Right ventricle myocardium superior (tissue), 1 donor: ENCODE measurements at places on chromosomes 5 and 9.
A peak's percentile ranks its signal among the peaks of the same experiment; 100 is the strongest.

GRCh38 chr9:4592295-4592694 lies 69.8 kb upstream of the PLPP6 start:
- DNase-seq, result no peak

GRCh38 chr9:35716230-35716629 lies 15.8 kb downstream of the TLN1 start:
- no peak for DNase-seq

DNA sequence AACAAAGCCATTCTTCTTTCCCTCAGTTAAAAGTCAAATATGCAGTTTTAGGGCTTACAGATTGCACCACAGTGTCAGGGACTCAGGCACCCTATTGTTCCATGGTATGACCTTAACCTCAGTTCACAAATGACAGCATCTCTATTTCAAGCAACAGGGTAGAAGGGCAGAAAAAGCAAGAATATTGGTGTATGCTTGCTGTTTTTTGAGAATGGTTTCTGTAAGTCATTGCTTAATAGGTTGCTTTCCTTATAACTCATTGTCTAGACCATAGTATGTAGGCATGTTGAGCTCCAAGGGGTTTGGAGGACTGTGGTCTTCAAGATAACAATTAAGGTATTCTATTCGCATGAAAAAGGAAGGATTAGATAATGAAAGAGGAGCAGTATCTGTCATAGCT lies 183.5 kb upstream of the EDIL3 start:
- DNase-seq, result no peak

DNA sequence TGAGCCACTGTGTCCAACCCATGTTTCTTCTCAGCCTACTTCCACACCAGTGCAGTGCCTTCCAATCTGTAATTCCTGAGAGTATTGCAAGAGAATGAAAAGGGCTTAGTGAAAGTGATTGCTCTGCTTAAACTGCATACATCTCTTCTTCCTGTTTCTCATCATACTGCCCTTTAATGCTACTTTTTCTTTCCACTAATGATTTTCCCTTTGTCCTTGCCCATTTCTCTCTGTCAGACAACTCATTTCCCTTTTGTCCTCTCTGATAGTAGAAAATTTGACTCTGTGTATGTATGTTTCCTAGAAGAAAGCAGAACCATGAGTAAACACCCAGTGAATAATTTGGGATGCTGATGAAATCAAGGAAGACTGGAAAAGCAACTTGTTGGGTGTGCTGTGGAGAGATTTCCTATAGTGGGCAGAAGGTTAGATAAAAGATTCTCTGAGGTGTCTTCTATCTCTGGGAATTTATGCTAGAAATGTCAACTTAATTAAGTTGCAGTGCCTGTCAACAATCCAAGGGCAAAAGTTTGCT lies 102.2 kb upstream of the CHD1 start:
- DNase-seq, result no peak

DNA sequence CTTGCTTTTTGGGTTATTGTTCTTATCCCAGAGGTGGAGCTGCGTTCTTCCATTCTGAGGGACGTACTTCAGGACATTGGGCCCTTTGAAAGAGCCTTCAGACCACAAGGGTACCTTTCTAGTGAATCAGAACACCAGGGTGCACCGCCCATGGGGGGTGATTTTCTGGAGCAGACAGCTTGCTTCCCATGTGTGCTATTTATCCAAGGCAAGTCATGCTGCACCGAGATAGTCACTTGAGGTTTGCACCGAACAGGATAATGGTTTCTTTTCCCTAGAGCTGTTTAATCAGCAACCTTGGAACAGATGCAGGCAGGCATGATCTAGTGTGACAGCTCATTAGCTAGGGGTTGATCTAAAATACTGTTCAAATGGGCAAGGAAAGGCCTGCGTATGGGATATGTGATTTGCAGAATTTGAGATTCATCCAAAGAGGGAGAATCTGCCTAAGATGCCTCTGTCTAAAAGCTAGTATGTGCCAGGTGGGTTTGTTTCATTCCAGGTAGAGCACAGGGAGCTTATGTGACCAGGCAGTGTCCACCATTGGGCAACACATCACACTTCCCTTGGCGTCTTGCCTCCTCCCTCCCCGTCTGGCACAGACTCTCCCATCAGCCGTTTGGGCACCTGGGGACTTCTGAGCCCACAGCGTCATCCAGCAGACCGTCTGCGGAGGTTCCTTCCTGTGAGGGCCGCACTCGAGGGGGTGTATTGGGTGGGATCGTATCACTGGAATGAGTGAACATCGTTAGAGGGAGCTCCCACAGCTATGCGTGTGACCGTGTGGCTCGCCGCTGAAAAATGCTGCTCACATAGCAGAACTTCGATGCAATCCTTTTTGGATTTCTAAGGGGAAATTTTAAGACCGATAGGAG lies 23.0 kb downstream of the ABL1 start:
- peak; percentile 78 for DNase-seq

- no peak for DNase-seq
These were observed 1.8 kb downstream of the MARCHF6 start for GRCh38 chr5:10355071-10355889.

GRCh38 chr9:95296761-95297160 lies 20.7 kb downstream of the FANCC start:
- DNase-seq, result no peak

DNA sequence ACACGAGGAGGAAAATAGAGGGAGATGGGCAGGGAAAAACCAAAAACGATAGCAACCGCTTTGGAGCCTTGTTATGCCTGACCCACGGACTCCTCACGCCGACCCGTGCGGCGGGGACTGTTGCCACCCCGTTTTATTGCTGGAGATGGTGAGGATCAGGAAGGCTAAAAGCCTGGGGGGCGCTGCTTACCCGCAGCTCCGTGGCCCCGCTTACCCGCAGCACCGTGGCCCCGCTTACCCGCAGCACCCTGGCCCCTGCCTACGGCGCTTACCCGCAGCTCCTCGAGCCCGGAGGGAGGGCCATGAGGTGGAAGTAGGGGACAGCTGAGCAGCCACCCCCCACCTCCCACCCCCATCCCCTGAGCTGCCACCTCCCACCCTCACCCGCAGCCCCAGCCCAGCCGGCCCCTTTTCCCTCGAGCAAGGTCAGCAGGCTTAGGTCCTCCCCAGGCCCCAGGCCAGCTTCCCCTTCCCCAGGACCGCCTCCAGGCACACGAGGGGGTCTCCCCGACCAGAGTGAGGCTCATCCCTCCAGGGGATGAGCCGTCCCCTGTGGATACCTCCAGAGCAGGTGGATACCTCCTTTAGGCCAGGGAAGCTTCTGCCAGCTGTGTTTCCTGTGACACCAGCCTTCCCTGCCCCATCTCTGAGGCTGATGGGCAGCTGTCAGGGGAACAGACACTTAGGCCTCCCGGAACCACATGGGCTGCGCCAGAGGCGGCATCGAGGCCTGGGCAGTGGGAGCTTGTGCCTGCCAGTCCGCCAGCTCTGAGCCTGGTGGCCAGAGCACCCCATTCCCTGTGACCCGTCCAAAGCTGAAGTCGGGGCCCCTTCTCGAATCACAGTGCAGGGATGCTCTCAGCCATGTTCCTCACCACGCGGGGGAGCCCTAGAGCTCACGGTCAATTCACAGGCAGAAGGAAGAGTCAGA lies 92.3 kb downstream of the LMX1B start:
- DNase-seq, result peak; percentile 82

DNA sequence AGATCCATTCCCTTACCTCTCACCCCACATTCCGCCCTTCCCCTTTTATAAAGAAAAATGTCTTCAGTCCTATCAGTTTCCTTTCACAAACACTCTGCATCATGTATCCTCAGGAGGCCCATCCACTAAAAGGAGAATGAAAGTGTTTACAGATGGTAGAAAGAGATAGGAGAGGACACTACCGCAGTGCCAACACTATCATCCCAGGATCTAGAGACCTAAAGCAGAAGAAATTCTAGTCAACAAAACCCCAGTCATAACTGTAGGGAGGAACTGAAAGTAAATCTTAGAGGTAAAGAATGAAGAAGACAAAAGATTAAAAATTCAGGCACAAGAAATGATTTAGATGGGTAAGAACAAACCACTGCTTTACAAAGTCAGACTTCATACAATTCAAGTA lies 114.1 kb downstream of the MLLT3 start:
- DNase-seq, result no peak

DNA sequence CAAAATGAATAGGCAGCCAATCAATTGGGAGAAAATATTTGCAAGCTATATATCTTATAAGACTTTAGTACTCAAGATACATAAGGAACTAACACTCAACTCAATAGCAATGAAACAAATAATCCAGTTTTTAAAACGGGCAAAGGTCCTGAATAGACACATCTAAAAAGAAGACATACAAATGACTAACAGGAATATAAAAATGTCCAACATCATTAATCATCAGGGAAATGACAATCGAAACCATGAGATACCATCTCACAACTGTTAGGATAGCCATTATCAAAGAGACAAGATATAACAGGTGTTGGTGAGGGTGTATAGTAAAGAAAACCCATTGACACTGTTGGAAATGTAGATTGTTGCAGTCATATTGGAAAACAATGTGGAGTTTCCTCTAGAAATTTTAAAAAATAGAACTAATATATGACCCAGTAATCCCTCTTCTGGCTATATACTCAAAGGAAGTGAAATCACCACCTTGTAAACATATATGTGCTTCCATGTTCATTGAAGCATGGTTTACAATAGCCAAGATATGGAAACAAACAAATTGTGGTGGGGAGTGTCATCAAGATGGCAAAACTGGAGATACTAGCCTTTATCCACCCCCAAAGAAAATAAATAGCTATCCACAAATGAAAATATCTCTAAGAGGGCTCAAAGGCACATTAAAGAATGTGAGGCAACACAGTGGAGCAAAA lies 13.9 kb upstream of the BTNL3 start:
- no peak for DNase-seq

DNA sequence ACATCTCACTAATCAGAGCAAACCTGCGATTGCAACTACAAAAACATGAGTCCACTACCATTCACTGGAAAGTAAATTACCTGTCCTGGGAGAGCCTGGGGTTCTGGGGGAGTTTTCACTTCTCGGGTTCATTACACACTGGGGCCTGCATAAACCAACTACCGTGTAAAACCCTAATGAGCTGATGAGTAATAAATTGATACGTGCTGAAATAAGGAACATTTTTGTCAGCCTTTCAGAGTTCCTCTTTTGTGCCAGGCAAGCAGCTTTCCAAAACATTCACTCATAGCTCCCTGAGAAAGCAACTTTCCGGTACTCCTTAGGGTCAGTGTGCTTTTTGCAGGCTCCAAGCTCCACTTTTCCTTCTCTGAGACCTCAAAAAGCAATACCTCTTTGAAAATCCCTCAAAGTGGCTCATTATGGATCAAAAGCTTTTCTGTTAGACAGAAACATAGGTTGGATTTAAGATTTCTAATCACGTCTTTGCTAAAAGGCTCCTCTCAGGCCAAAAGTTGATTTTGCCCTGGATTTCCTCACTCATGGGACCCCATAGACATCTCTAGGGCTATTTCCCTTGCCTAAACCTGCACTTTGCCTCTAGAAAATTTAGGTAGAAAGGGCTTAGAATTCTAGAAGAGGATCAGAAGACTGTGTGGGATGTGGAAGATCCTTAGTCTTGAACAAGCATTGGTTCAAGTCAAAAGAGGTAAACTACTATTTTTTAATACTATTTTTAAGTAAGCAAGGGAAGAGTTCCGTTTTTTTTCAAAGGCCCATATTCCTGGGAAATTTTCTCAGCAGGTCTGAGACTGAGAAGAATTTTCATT lies 74.8 kb downstream of the ST8SIA4 start:
- no peak for DNase-seq

DNA sequence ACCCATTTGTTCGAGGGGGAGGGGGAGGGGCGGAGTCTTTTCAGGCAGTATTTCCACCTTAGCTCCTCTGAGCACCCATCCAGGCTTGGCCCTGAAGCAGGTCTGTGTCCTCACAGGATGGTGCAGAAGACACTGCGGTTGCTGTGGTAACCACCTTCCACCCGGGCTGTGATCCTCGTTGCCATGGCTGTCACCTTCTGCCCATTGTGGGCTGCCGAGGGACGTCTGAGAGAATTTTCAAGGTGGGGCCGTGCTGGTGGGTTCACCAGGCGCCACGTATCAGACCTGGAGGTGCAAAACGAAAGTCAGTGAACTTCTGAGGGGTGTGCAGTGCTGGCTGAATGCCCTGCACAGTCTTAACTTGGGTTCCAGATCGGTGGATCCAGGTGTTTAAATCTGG lies 26.7 kb downstream of the POLR1E start:
- no peak for DNase-seq

GRCh38 chr9:133835262-133835901 lies 97.2 kb upstream of the SARDH start:
- DNase-seq, result peak; percentile 28

DNA sequence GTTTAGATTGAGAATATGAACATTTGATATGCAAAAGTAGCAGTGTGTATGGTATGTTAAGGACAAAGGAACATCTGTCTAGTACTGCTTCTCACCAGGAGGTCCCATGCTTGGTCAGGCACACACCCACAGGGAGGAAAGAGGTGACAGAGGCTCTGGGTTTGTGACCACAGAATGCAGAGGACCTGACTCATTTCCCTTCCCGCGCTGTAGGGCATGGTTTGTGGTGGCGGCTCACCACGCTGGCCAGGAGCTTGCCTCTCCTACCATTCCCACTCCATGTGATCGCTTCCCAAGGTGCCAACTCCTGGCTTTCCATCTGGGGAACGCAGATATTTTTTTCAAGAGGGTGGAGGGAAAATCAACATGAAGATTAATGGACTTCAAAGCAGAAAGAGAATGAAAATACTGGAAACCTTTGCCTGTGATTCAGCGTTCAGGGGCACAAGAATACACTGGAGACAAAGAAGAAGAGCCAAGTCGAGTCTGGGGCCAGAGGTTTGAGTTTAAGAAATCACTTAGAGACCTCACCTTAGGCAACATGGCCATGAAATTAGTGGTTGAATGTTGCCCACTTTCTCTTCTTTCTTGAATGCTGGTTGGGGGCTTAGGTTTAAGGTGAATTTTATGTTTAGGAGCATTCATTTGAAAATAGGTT lies 477.8 kb downstream of the CCDC171 start:
- no peak for DNase-seq

DNA sequence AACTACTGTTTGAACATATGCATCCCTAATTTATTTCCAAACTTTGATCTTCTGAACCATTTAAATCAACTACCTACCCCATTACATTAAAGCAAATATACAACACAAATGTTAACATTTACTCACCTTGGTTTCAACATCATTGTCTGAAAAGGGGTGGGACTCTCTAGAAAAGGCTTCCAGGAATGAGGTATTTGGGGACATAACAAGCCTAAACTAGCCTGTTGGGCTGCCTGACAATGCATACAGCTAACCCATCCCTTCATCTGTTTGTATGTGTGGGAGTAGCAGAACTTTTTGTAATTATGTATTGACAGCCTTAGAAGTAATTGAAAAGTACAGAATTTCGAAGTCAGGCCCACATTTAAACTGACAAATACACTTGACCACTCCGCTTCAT lies 2225.9 kb upstream of the C9orf72 start:
- no peak for DNase-seq

DNA sequence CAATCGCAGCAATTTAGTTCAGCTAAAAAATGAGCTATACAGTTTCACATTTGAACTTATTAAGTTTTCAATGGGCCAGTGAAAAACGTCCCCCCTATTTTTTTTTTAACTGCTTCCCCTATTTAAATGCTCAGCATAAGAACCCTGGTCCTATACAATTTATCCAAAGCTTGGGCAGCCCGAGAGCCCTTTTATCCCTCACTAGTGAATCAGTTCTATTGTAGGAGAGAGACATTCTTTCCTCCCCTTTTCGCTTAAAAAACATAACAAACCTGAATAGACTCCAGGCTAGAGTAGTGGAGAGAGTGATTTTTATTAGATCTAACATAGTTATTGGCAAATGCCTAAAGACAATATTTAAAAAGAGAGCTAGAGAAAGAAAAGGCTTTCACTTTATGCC lies 1.4 kb downstream of the LIX1 start:
- DNase-seq, result no peak

GRCh38 chr5:102865510-102866236 lies 110.6 kb downstream of the PAM start:
- peak; percentile 85 for DNase-seq

GRCh38 chr9:109198736-109199382 lies 31.8 kb upstream of the FRRS1L start:
- DNase-seq, result no peak
